ENCODE measurements at places on chromosomes 16 and 17.

GRCh38 chr16:11725457-11725856, 17.2 kb downstream of the TXNDC11 start:
- no peak for DNase-seq

GRCh38 chr17:20284570-20285295, 182.6 kb downstream of the LGALS9B start:
- DNase-seq = no peak

- no peak for DNase-seq
Observed at GRCh38 chr17:28030386-28030785, 12.1 kb upstream of the NLK start.

GRCh38 chr17:79188048-79188447, 113.4 kb downstream of the ENGASE start:
- peak; percentile 73 for DNase-seq

GRCh38 chr17:77676237-77676661, 282.3 kb upstream of the TNRC6C start:
- DNase-seq = no peak

DNA sequence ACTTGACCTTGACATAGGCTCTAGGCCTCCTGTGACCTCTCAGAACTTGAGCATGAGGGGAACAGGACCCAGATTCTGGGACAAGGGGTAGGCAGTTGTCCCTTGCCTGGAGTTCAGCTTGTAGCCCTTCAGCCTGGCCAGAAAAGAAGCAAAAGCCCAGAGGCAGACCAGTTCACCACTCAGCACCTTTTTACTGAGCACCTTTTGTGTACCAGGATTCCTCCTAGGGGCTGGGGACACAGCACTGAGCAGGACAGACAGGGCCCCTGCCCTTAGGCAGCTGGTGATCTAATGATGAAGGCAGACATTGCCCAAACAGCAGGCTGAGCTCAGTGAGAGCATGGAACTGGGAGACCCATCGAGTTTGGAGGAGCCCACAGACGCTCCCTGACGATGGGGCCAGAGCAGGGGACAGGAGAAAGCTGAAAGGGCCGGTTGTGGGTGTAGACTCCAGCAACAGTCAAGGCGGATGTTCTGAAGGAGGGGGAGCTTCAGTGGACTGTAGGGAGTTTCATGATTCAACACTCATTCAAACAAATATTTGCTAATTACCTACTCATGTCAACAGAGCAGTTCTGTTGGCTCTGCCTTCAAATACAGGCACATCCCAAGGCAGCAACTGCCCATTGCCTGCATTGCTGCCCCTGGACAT, 32.0 kb downstream of the SBK1 start:
- no peak for DNase-seq

DNA sequence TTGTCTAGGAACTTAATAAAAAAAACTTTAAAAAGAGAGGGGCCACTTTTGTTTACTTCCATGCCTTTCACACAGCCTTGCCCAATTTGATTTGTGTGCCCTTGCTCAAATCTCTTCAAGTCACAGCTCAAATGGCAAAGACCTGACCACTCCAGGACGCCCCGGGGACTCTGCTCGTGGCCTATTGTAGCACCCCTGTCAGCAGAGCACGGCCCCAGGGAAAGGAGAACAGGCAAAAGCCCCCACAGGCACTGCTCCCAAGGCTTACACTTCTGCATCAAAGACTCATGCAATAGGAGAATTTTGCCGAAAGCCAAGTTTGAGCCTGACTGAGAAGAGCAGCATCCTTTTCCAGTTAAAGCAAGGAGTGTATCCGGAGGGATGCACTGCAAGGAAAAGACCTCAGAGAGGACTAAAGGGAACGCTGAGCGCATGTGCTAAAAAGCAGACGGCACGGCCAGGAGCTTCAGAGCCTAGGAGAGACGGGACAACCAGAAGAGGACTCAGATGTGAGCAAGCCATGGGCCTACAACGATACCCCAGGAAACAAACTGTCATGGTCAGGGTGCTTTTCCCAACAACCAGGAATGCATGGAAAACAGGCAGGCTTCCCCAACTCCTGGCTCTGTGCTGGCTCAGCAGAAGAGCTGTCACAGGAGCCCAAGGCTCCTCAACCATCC, 8.2 kb downstream of the CREBBP start:
- no peak for DNase-seq

GRCh38 chr17:74918906-74919305, 4.1 kb downstream of the USH1G start:
- no peak for DNase-seq

GRCh38 chr17:66971730-66972441, 7.4 kb downstream of the CACNG4 start:
- no peak for DNase-seq

- peak; percentile 86 for DNase-seq
Observed at GRCh38 chr17:5877948-5878347, 192.2 kb upstream of the WSCD1 start.

DNA sequence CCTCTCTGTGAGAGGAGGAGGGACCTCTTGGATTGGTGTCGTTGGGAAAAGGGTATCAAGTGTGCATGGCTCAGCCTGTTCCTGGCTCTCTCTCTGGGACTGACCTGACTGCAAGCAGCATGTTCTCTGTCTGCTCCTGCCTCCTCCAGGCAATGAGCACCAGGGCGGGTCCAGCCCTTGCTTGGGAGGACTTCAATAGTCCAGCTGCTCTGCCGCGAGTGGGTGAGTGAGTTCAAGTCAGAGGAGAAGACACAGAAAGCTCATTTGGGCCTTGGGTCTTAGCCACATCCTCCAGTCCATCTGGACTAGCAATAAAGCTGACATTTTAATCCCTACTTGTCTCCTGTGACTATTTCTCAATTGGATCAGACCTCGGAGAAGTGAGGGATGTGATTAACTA, 25.2 kb upstream of the TNS4 start:
- DNase-seq = no peak

DNA sequence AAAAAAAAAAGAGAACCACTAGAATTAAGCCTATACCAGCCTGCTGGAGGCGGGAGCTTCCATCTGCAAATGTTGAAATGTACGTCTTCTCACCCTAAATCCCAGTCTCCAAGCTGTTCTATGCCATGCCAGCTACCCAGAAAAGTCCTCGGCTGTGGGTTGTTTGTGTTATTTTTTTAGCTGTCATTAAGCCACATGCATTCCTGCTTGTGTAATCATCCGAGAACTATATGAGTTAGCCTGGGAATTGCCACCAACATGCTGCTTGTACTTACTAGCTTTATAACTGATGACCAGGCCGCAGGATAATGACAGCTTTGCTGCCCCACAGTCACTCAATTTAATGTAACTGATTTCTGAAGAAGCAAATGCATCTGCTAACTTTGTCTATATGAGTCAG, 313.9 kb upstream of the SALL1 start:
- no peak for DNase-seq

GRCh38 chr16:68528233-68528632, 10.9 kb upstream of the ZFP90 start:
- no peak for DNase-seq

GRCh38 chr17:69898601-69899000, 176.4 kb upstream of the KCNJ16 start:
- no peak for DNase-seq

DNA sequence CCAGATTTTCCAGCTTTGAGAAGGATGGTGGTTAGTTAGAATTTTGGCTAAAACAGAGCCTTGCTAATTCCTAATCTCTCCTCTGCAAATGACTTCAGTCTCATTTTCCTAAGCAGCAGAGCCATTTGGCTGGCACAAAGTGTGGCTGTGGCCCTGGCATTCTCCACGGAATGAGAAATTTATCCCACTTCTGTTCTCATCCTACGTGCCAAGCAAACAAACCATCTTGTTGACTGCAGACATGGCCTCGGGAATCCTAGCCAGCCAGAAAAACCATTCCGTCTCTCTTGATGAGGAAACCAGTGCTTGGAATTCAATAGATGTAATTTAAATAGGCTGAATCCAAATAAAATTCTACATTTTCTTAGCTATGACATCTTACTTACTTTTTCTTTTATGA, 34.1 kb upstream of the ELAC2 start:
- DNase-seq = no peak

GRCh38 chr17:74738051-74738996, 1.3 kb downstream of the RAB37 start:
- DNase-seq = no peak

- DNase-seq = no peak
Observed at GRCh38 chr17:57963149-57963511, 7.9 kb upstream of the CUEDC1 start.

GRCh38 chr17:48529683-48530009, 1.2 kb downstream of the HOXB1 start:
- DNase-seq = no peak

- peak; percentile 43 for DNase-seq
Observed at GRCh38 chr17:32445074-32445415, 735 bp downstream of the PSMD11 start.

DNA sequence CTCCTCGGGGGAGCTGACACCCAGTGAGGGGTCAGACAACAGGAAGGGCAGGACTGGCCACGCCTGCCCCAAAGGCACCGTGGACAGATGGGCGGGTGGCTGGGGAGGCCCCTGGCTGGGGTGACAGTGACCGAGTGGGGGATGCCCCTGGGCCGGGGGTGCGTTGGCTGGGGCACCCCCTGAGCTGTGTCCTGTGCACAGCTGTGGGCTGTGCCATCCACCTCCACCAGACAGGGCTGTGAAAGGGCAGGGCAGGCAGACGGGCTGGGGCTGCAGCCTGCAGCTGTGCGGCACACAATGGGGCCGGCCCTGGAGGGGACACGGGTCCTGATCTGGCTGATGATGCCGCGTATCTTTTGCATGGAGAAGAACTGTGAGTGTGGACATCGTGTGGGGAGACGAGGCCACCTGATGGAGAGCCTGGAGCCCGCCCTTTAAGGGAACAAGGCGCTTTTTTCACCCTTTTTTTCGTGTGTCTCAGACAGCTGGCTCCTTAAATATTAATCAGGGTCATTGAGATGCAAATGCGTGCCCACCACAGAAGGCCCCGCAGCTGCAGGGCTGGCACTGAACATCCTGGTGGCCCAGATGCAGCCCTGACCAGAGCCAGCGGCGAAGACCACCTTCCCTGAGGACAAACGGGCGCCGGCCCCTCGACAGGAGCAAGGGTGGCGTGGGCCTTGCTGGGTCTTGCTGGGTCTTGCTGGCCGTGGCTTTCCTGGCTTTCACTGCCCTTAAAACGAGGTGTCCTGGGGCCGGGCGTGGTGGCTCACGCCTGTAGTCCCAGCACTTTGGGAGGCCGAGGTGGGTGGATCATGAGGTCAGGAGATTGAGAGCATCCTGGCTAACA, 42.4 kb upstream of the GNG13 start:
- no peak for DNase-seq

GRCh38 chr16:72012607-72013006, 4.1 kb downstream of the DHODH start:
- no peak for DNase-seq
